ENCODE measurements at places on chromosomes 2 and 18.

DNA sequence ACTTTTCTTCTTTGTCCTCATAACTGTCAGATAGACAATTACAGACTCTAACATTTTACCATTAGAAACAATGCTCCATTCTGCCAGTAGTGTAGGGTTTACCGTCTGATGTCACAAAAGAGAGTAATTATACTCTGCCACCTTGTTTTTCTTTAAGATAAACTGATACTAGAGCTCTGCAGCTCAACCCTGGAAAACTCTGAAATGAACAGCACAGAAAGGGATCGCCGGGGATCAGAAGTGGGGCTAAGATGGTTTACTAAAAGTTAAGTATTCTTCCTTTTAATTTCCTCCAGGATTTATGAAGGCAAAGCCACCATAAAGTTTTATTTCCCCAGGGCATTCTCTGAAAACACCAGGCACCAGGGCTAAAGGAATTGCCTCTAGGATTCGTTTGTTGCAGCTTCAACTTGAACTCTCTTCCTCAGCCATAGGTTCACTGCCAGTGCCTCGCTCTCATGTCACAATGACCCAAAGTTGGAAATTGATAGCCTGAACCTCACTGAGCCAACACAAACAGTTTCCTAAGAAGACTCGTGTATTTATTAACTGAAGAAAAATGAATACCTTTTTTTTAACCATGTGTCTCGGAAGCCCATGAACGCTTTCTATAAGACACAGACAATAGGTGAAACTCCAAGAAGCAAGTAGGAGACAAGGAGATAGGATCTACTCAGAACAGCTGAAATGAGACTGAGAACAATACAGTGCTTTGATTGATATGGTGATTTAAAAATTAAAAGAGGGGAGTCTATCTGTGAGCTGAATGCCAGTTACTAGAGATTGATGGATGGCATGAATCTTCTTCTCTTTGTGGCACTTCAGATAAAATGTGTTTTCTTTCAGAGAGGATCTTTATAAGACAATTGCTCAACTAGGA lies 121.5 kb upstream of the SPATS2L start:
- no peak for DNase-seq

- no peak for DNase-seq
Observed at GRCh38 chr2:213787869-213788268, 503.6 kb downstream of the SPAG16 start.

DNA sequence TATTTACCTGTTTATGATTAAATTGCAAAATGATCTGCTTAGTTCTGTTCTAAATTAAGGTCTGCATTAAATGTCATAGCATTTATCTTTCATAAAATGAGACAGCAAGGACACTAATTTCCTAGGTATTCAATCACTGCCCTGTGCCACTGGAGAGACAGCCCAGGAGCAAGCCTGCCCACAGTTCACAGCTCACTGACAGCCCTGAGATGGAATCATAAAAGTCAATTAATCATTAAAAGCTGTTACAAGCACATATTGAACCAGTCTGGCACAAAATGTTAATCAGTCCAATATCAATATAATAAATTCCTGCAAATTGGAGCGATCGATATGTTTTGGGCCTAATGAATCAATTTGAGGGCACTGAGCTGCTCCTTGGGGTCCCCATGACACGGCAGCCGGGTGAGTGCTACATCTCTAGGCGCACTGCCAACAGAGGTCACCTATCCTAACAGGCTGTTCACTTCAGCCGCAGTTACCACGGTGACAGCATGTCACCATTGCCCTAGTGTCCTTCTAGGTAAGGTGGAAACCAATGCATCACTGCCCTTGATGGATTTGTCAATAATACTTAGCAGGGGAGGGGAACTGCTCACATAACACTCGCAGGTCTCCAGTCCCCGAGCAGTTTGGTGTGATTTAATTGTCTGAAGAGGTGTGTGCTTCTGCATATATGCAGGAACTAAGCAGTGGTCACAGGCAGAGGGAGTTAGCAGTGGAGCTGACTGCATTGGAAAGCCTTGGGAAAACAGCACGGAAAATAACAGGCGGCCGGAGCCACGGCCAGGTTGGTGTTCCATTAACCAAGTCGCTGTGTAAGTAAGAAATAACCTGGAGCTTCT lies 47.3 kb downstream of the POU3F3 start:
- DNase-seq, result peak; percentile 61

DNA sequence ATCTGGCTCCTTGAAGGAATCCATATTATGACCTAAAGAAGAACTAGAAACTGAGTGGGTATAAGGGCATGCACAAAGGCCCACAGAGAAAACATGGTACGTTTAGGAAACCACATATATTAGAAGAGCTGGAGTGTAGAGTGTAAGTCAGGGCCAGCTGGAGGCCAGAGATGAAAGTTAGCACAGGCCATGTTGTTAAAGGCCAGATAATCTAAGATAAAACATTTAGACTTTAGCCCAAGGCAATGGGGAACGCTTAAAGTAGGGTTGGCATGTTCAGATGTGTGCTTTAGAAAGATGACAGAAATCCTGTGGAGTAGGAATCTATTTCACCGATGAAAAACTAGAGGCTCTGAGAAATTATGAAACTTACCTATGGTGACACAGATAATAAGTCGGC lies 229.1 kb upstream of the NRP2 start:
- DNase-seq, result no peak

DNA sequence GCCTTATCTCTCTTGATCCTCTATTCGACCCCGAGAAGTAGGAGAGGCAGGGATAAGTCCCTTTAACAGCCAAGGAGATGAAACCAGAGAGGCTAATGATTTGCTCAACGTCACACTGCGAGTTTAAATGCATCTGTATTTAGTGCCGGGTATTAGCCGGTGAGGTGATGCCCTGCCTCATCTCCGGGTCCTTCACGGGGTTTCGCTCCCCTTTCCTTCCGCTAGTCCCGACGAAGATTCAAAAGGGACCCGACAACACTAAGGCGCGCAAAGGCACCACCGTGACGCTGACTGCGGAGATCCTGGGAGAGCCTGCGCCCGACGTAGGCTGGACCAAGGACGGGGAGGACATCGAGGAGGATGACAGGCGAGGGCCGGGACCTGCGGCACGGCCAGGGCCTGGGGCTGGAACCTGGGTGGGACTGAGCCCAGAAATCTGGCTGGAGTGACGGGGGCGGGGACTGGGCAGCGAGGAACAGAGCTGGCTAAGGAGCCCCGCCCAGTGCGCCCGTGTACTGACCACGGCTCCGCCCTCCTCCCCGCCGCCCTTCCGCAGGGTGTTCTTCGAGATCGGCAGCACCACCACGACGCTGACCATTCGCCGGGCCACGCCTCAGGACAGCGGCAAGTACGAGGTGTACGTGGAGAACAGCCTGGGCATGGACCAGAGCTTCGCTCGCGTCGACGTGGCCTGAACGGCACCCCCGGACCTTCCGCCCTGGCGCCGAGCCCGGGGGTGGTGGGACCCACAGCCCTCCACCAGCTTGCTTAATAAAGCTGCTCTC lies 1.0 kb upstream of the GMPPA start:
- DNase-seq, result peak; percentile 79

DNA sequence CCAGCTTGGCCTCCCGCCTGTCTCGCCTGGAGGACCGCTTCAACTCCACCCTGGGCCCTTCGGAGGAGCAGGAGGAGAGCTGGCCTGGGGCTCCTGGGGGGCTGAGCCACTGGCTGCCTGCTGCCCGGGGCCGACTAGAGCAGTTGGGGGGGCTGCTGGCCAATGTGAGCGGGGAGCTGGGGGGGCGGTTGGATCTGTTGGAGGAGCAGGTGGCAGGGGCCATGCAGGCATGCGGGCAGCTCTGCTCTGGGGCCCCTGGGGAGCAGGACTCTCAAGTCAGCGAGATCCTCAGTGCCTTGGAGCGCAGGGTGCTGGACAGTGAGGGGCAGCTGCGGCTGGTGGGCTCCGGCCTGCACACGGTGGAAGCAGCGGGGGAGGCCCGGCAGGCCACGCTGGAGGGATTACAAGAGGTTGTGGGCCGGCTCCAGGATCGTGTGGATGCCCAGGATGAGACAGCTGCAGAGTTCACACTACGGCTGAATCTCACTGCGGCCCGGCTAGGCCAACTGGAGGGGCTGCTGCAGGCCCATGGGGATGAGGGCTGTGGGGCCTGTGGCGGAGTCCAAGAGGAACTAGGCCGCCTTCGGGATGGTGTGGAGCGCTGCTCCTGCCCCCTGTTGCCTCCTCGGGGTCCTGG lies 3.7 kb upstream of the KHK start:
- DNase-seq, result no peak

- DNase-seq, result peak; percentile 32
Observed at GRCh38 chr2:108189316-108189715, 50.5 kb upstream of the SULT1C3 start.

- DNase-seq, result peak; percentile 75
Observed at GRCh38 chr2:102839668-102840388, 78.0 kb downstream of the TMEM182 start.

DNA sequence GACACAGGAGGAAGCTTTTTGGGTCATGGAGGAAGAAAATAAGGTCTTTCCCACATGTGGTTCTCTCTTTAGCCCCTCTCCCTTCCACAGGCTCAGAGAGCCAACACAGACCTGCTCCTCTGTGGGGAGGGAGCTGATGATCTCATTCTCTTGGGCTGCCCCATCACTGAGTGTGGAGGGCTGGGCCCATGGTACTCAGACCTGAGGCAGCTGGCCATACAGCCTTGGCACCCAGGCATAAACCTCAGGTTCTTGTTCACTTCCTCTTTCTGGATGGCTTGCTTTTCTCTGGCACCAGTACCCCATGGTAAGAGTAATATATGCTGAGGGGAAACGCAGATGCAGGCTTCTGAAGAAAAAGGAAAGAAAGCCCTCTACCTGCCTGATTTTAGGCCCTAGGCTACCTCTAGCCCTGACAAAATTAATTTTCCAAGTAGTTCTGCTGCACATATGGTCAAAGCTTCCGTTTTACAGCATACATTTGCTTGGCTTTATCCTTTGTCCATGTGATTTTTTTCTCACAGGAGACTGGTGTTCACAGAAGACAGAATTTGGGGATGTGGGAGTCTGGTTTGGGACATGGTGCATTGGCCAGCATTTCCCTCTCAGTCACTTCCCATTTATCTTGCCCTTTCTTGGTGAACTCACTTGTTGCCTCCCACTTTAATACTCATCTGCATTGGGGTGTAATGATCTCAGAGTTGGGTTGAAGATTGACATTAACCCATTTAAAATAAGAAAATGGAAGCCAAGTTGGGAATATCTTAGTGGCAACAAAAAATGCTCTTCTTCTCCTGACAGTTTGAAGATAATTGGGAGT lies 11.1 kb downstream of the DHRS9 start:
- peak; percentile 49 for DNase-seq

DNA sequence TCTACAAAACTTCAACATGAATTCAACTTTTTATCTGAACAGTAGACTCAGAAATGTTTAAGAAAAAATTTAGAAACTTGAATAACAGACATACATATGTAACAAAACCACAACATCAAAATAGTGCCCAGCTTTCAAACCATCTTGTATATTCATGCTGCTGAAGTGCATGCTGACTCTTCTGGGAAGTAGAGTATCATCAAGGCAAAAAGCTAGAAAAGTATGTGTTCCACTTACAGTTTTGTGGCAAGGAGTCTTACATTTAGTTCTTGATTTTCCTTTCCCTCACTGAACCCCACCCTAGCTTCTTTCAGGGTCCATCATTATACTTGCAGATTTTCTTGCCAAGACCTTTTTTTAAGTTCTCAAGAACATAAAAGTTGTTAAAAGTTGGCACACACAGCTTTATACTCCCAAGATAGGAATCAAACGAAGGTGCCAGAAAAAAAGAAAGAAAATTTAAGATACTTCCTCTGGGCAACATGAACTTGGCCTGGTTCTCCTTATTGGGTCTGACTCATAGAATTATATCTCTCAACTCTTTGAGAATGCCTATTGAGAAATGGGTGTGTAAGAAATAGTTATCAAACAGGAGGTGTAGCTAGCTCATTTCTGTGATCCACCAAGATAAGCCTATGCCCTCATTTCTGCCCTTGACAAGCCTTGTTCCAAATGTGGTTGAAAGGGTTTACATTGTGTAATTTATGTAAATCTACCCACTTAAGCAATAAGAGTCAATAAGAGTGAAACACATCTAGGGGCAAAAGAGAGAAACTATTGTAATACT lies 667.6 kb upstream of the ACVR2A start:
- DNase-seq, result no peak

GRCh38 chr2:152183401-152184073 lies 8.0 kb upstream of the STAM2 start:
- DNase-seq, result peak; percentile 41

- DNase-seq, result no peak
Observed at GRCh38 chr2:50833036-50833435, 198.9 kb downstream of the NRXN1 start.

- no peak for DNase-seq
Observed at GRCh38 chr18:24396082-24396633, 1.5 kb downstream of the OSBPL1A start.
